Right atrium auricular region (tissue), 2 donors: ENCODE measurements at places on chromosomes 12 and 14. TPM values are rescaled to one million over a fixed set of nuclear protein-coding genes. Genes with fewer than 3 reads are reported as not detected.

- DNase-seq: no peak
Observed at GRCh38 chr14:95541346-95541745, 6.5 kb downstream of the GLRX5 start.

GRCh38 chr12:41019461-41019860, 168.7 kb upstream of the PDZRN4 start:
- DNase-seq: no peak

ZNF140 gene
- 6.1 TPM for total RNA-seq

- no peak for DNase-seq
Observed at GRCh38 chr12:124680863-124681778, 113.7 kb upstream of the NCOR2 start.

STAC3 gene
- 0.59 TPM for total RNA-seq

AHNAK2 gene
- total RNA-seq: 11.8 TPM

GRCh38 chr14:104138098-104138717, at the start of gene KIF26A:
Gene KIF26A (plus strand): TSS chr14:104138587. CDS start chr14:104138723, 136 bp downstream.
- no peak for DNase-seq

DNA sequence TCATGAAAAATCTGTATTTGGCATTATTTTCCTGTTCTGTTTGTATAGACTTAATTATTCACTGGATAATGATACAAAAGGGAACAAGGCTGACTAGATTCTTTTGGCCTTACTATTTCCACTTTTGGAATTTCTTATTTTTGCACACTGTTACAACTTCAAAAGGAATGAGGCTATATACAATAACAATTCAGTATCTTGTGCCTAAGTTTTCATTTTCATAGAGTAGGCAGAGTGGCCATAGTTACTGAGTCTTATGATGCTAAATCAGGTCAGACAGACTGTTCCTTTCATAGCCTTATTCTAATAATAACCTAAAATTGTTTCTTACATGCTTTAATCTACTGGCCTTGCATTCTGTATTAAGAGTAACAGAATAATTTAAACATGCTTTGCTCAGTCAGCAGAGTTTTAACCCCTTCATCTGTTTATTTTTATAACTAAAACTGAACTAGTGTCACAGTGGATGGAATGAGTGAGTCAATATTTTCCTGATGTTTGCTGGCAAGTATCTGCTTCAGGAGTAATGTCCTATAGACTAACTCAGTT, 10.5 kb downstream of the TTC8 start:
- no peak for DNase-seq

DNA sequence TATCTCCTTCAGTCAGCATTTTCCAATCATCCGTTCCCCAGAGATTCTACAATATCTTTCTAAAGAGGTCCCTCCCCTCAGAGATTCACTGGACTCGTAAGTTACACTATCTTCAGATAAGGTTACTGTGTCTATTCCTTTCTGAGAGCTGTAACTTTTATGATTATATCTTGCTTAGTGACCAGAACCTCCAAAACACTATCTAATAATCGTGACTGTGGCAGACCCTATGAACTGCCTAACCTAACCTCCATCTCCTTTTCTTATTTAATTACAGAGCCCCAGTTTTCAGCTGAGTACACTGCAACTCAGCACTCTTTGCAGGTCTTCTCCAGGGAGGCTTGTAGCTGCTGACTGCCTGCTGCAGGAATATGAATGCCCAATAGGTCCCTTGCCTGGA, 38.5 kb upstream of the CHGA start:
- DNase-seq: no peak

ZC2HC1C gene
- 10.5 TPM for total RNA-seq

- no peak for DNase-seq
Observed at GRCh38 chr12:59115526-59115925, 195.2 kb upstream of the LRIG3 start.

SLC38A4 gene
- total RNA-seq: 2.0 TPM

TSPAN31 gene
- 59.6 TPM for total RNA-seq

APPL2 gene
- 13.1 TPM for total RNA-seq

DNA sequence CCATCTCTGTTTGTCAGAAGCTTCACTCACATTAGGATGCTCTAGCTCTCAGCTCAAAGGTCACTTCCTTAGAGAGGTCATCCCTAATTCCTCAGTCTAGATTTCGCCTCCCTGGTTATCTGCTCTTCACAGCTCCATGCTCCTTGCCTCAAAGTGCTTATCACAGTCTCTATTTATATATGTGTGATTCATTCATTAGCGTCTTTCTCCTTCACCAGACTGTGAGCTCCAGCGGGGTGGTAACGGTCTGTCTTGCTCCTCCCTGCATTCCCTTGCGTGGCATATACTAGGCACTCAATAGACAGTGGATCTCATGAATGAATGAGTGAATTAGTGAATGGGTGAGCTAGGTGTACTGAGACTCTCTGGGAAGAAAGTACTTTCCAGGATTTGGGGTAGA, 6.9 kb downstream of the SYNDIG1L start:
- no peak for DNase-seq
